ENCODE measurements at places on chromosomes 6 and 20. TPM values are rescaled to one million over a fixed set of nuclear protein-coding genes. Genes with fewer than 3 reads are reported as not detected.

DNA sequence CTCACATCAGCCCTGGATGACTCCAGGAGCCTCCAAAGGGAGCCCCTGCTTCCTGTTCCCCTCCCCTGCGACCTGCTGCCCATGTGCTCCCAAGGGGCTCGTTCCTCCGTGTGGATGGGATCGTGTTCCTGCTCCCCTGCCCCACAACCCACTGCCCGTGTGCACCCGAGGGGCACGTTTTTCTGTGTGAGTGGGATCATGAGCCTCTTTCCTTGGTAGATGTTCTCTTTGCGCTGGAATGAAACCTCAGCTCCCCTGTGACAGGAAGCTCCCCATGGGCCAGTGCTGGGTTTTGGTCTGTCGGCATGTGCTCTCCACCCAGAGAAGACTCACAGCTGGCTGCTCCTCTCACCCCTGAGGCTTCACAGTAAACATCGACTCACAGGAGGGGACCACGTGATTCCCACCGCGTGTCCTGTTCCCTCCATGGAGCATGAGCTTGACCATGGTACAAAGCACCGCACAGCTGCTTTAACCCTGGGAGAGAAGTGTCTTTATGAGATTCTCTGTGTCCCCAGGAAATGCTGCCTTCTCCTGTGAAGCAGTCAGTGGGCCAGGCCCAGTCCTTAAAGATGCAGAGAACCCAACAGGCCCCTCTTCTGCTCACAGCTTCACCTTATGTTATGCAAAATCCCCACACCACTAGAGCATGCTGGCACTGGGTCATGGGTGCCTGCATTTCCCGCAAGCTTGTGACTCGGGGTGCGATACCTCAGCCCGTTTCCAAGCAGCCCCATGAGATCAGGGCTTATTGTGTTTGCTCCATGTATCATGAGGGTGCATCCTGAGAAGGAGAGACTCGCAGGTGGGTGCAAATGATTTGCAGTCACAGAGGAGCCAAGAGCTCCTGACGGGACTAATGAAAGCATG, 215.1 kb downstream of the ERMARD start:
- H3K27ac ChIP-seq = no peak overlapping the region
- no peaks in the 10 kb centered on the region for H3K36me3 ChIP-seq
- no peak for DNase-seq
- no peaks in the 10 kb centered on the region for H3K27me3 ChIP-seq
- no peaks in the 10 kb centered on the region for H3K4me1 ChIP-seq

GRCh38 chr6:17313971-17314370, 32.8 kb downstream of the RBM24 start:
- 0 out of 2 replicates have a peak, but pooled peaks cover 2% of the 10 kb centered on the region for H3K4me1 ChIP-seq
- no peak overlapping the region for H3K27ac ChIP-seq
- DNase-seq = no peak
- H3K27me3 ChIP-seq = no peaks in the 10 kb centered on the region

GRCh38 chr6:133608620-133609019, 280.3 kb upstream of the TCF21 start:
- no peak overlapping the region for H3K27ac ChIP-seq
- no peaks in the 10 kb centered on the region for H3K4me1 ChIP-seq
- no peaks in the 10 kb centered on the region for H3K27me3 ChIP-seq

GRCh38 chr6:162538643-162539064, 188.9 kb downstream of the PRKN start:
- no peak for DNase-seq
- no peak overlapping the region for H3K4me3 ChIP-seq
- H3K4me1 ChIP-seq = no peaks in the 10 kb centered on the region
- H3K36me3 ChIP-seq = no peaks in the 10 kb centered on the region

GRCh38 chr6:70889270-70889669, 67.6 kb downstream of the B3GAT2 start:
- H3K27ac ChIP-seq = no peak overlapping the region
- H3K4me3 ChIP-seq = no peak overlapping the region
- H3K27me3 ChIP-seq = no peaks in the 10 kb centered on the region
- H3K36me3 ChIP-seq = no peaks in the 10 kb centered on the region
- no peaks in the 10 kb centered on the region for H3K4me1 ChIP-seq

GRCh38 chr6:54722328-54722727, 124.2 kb upstream of the FAM83B start:
- no peak overlapping the region for H3K4me3 ChIP-seq
- H3K36me3 ChIP-seq = no peaks in the 10 kb centered on the region
- H3K27ac ChIP-seq = no peak overlapping the region
- H3K27me3 ChIP-seq = no peaks in the 10 kb centered on the region

DNA sequence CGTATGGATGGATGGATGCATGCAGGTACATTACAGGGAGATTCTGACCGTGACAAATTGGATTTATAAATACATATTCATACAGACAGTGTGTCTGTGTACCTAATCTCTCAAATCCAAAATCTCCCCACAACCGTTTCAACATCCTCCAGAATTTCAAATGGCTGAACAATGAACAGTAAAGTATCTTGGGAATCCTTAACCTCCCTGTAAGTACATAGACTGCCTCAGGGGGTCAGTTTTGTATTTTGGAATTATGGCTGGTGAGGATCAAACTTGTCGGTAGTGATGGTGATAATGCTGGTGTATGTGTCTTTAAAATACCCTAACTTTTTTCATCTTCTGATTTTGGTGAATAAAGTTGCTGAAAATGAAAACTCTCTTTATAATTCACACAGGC, 246.2 kb downstream of the FOXC1 start:
- H3K4me1 ChIP-seq = no peaks in the 10 kb centered on the region
- H3K27ac ChIP-seq = no peak overlapping the region

DNA sequence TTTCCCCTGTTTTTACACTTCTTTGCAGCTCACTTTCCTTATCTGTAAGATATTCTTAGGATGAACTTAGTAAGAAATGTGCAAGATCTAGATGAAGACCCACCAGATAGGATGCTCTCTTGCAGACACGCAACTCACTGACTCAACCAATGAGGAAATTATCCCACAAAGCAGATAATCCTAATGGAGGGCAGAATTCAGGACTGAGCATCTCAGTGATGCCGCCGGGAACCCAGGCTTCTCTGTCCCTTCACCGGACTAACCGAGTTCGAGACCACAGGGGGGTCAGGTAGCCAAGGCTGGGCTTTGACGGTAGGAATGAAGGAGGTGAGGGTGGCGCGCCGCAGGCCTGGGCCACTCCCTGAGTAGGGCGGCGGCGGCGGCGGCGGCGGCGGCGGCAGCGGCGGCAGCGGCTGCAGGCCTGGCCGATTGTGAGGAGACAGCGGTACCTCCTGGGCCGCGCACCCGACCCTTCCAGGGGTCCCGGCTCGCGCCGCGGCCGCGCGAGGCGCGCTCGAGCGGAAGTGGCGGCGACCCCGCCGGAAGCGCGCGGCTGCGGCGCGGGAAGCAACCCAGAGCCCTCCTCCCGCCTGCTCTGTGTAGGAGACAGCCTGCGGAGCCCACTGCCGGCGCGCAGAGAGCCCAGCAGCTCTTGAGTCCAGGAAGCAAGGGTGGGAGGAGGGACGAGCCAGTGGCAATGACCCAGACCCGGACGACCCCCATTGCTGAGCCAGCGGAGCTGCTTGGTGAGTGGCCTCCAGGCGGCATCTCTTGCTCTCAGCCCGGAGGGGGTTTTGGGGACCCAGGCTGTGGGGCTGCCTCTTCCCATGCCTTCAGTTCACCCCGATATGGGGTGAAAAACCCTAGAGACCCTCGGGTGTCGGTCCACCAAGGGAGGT, at the start of gene KHDC1:
Gene KHDC1 (minus strand): TSS at position 526 of the 899 bp plus-strand sequence. CDS start 20,679 bp downstream, outside the sequence.
- H3K27me3 ChIP-seq = no peaks in the 10 kb centered on the region
- DNase-seq = peak; percentile 13

DNA sequence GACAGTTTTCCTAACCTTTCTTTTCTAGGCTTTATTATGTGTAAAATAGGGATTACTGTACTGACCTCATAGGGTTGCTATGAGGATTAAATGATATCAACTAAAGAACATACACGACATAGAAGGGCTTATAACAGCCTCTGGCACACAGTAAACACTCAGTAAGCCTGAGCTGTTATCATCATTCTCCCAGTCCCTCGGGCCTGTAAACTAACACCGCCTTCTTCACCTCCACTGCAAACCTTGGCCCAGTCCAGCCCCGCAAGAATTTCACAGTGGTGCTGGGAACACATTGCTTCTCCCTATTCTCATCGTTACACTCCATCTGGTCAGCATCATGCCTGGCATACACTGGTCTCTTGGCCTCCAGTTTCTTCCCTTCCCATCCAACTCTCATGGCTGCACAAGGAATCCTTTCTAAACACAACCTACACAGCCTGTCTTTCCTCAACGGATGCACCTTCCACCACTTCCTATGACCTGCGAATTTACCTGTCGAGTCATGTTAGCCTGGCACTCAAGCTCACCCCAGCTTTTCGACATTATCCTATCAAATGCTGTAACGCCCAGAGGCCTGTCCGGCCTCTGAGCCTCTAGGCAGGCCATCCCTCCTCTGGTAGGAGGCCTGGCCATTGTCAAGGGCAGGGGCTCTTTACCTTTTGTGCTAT, 92.1 kb downstream of the FYN start:
- DNase-seq = no peak
- no peaks in the 10 kb centered on the region for H3K36me3 ChIP-seq
- no peaks in the 10 kb centered on the region for H3K4me1 ChIP-seq
- H3K27ac ChIP-seq = no peak overlapping the region
- no peaks in the 10 kb centered on the region for H3K27me3 ChIP-seq

- no peak for DNase-seq
- H3K27ac ChIP-seq = no peak overlapping the region
- no peak overlapping the region for H3K4me3 ChIP-seq
- H3K36me3 ChIP-seq = no peaks in the 10 kb centered on the region
- peaks cover 9% of the 10 kb centered on the region for H3K4me1 ChIP-seq
- no peaks in the 10 kb centered on the region for H3K27me3 ChIP-seq
Observed at GRCh38 chr6:37429352-37429750, 3.7 kb upstream of the CMTR1 start.

GRCh38 chr6:166162599-166163342, 4.9 kb downstream of the TBXT start:
- H3K27ac ChIP-seq = no peak overlapping the region
- no peak for DNase-seq
- no peaks in the 10 kb centered on the region for H3K36me3 ChIP-seq

- no peak for DNase-seq
- H3K36me3 ChIP-seq = no peaks in the 10 kb centered on the region
- H3K27me3 ChIP-seq = no peaks in the 10 kb centered on the region
- H3K27ac ChIP-seq = no peak overlapping the region
Observed at GRCh38 chr6:6711031-6711785, 122.7 kb downstream of the LY86 start.

GRCh38 chr20:54197621-54198604, 10.0 kb upstream of the PFDN4 start:
- DNase-seq = no peak
- peak overlapping the region; percentile 77 for H3K27ac ChIP-seq
- H3K27me3 ChIP-seq = no peaks in the 10 kb centered on the region
- no peak overlapping the region for H3K4me3 ChIP-seq
- peaks cover 11% of the 10 kb centered on the region for H3K4me1 ChIP-seq

GRCh38 chr6:36904114-36904513, 18.4 kb downstream of the C6orf89 start:
- H3K4me1 ChIP-seq = peaks cover 38% of the 10 kb centered on the region
- H3K27ac ChIP-seq = peak overlapping the region; percentile 71
- H3K27me3 ChIP-seq = no peaks in the 10 kb centered on the region
- H3K4me3 ChIP-seq = no peak overlapping the region

- DNase-seq = no peak
- H3K27ac ChIP-seq = no peak overlapping the region
- H3K4me3 ChIP-seq = no peak overlapping the region
- H3K4me1 ChIP-seq = peaks cover 21% of the 10 kb centered on the region
Observed at GRCh38 chr6:107668743-107669474, 155.2 kb downstream of the SCML4 start.

GRCh38 chr6:91743756-91744155, 1156.9 kb upstream of the MAP3K7 start:
- no peak for DNase-seq
- H3K27me3 ChIP-seq = no peaks in the 10 kb centered on the region

- H3K4me1 ChIP-seq = 0 out of 2 replicates have a peak, but pooled peaks cover 5% of the 10 kb centered on the region
- H3K4me3 ChIP-seq = no peak overlapping the region
- no peak for DNase-seq
- no peaks in the 10 kb centered on the region for H3K27me3 ChIP-seq
- no peaks in the 10 kb centered on the region for H3K36me3 ChIP-seq
- no peak overlapping the region for H3K27ac ChIP-seq
Observed at GRCh38 chr6:79810871-79811270, 136.5 kb downstream of the ELOVL4 start.

DNA sequence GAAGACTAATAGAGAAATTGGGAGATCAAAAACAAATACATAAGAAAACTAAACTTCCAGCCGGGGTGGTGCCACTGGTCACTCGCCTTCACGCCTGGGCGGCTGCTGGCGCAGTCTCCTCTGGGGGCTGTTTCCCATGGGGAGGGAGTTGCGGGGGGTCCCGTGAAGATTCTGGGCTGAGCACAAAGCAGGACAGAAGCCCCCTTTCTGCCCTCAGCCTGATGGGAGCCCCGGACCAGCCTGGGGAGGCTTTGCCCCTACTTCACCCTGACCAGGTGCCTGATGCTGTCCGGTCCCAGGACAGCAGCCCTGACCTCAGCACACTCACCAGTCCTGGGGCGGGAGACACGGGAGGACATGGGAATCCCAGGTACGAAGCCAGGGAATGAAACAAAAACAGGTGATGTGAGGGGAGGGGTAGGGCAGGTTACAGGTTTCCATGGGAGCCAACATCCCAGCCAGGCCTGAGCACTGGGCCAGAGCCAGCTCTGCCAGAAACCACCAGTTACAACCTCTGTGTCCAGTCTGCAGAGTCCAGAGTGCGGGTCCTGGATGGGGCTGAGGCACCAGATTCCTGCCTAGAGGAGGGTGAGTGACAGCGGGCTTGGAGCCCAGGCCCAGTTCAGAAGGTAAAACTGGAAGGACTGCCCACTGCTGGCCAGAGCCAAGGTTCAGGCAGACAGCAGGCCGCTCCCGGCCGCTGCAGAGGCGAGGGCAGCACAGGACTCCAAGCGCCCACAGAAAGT, 326.4 kb downstream of the TAF4 start:
- no peaks in the 10 kb centered on the region for H3K4me1 ChIP-seq
- DNase-seq = no peak
- H3K36me3 ChIP-seq = no peaks in the 10 kb centered on the region
- H3K4me3 ChIP-seq = no peak overlapping the region
- H3K27me3 ChIP-seq = peaks cover 4% of the 10 kb centered on the region

DNA sequence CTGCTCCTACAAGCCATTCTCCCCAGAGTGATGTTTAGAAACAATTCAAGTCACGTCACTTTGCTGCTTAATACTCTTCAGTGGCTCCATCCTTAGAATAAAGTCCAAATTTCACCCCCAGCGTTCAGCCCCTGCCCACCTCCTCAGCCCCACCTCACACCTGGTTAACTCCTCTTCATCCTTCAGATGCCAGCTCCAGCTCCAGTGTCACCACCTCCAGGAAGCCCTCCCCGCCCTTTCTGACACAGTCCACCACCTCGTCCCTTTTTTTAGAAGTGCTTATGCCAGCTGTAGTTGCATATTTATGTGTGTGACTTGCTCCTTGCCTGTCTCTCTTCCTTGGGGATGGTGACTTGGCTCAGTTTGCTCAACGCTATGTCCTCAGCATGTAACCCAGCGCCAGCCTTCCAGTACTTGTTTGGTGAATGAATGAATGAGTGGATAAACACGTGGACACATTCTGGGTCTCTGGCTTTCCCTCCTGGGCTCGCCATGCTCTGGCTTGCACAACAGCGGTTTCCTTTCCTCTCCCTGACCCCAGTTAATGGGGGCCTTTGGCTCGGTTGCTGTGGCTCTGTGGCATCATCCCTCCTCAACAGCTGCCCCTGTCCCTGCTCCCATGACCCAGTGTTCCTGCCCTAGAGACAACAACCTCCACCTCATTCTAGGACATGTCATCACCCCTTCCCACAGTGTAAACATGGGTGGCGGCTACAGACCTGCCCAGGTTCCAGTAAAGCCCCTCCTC, 3.7 kb upstream of the IP6K3 start:
- no peak overlapping the region for H3K27ac ChIP-seq
- DNase-seq = no peak

Gene CAP2
- total RNA-seq = 37.0 TPM

Gene BPIFA1
- not detected for total RNA-seq

Gene PTK6
- total RNA-seq = 6.5 TPM

Gene MDFI
- 0.54 TPM for total RNA-seq

Gene C20orf202
- total RNA-seq = not detected

Gene CTAGE9
- 0.15 TPM for total RNA-seq

Gene WASF1
- 63.9 TPM for total RNA-seq

Gene MYL9
- total RNA-seq = 107 TPM
